ENCODE measurements at places on chromosomes 12 and 14.
A peak's percentile ranks its signal among the peaks of the same experiment; 100 is the strongest.

DNA sequence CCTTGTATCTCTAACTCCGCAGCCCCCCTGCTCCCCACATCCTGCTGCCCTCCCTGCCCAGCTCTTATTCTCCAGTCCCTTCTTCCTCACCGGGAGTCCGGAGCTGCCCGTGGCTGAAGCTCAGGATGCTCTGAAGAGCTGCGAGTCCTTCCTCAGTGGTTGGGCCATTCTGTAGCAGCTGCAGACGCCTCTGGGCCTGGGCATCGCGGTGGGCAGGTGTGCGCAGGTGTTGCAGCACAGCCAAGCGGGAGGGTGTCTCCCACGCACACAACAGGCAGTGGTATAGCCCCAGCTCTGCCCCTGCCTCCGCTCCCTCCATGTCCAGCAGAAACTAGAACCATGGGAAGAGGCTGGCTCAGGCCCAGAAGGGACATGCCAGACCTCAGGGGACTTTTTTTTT, 20.2 kb downstream of the ZFHX2 start:
- no peak for DNase-seq

GRCh38 chr14:73458183-73458976, at the start of gene NUMB:
Gene NUMB (minus strand): TSS chr14:73458546. CDS start chr14:73355751, 102,795 bp downstream.
- peak; percentile 100 for DNase-seq

DNA sequence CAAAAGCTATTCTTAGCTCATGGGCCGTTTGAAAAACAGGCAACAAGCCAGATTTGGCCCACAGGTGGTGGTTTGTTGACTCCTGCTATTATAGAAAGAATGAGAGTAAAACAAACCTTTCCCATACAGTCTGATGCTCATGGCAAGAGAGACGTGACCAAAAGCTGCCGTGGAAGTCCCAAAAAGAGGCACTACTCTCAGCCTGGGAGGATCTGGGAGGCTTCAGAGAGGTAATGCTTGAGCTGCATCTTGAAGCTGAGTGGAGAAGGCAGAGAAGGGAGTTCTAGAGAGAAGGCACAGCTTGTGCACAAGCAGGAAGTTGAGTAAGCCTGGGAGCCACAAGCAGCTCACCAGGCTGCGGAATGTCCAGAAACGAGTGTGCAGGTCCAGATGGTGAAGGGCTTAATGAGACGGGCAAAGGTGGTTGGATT, 9.6 kb downstream of the PLXNC1 start:
- DNase-seq: no peak

- no peak for DNase-seq
Measured at GRCh38 chr12:94585626-94586025, 64.7 kb downstream of the TMCC3 start.

- no peak for DNase-seq
Measured at GRCh38 chr14:68733086-68733914, 59.6 kb downstream of the ZFP36L1 start.

DNA sequence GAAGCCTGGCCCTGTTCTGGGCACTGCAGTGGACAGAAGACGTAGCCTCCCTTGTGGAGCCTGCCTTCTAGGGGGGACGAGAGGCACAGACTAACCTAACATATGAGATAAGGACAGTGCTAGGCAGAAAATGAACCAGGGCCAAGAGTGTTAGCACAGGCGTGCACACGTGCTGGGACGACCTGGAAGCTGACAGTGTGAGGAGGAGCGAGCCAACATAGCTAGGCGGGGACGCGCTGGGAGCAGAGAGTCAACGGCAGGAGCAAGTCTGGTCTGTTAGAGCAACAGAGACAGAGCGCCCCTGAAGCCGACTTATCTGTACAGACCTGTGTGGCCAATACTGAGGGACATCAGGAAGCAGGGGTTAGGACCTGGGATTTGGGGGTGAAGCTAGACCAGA, 8.0 kb downstream of the PXMP2 start:
- no peak for DNase-seq

DNA sequence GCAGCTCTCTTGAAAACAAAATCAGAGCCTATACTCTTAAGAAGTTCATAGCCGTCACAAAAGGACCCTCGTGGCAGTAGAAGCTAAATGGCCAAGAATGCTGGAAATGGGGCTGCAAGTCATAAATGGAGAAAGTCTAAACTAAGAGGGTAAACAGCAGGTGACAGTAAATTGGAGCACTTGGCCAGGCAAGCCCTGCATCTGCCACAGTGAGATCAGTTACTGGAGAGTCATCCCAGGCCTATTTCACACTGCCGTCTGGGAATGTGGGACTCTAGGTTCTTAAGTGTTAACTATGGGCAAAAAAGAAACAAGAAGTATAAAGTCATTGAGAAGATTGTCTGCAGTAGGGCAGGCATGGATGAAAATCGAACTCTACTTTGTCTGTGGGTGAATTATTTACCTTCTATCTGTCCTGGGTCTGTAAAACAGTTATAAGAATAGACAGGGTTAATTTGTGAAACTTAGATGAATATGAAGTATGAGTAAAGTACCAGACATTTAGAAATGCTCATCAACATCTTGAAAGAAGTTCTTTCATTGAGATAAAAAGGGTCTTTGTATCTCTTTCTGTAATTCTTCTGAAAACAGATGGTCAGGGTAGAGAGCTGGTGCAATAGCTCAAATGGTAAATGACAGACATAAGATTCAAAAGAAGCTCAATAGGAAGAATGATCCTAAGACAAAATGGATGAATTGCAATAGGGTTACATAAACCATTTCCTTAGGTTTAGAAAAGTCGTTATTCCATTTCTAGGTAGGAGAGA, 792.5 kb downstream of the DIO2 start:
- DNase-seq: no peak

DNA sequence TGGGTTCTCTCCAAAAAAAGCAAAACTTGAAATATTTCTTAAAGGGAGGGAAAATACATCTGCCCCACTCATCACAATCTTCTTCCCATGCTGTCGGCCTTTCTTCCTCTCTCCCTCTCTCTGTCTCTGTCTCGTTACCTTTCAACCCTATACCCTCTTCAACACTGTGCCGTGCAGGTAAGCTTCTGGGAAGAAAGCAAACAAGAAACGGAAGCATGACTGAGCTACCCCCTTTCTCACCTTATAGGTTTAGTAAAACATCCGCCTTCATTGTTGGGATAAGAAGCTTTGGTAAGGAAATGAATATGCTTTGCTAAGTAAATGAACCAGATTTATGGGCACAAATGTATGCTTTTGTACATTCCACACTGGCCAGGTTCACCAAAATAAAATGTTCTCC, 63.0 kb downstream of the TMEM30B start:
- no peak for DNase-seq

- no peak for DNase-seq
Measured at GRCh38 chr14:89443042-89443629, 26.1 kb upstream of the FOXN3 start.

DNA sequence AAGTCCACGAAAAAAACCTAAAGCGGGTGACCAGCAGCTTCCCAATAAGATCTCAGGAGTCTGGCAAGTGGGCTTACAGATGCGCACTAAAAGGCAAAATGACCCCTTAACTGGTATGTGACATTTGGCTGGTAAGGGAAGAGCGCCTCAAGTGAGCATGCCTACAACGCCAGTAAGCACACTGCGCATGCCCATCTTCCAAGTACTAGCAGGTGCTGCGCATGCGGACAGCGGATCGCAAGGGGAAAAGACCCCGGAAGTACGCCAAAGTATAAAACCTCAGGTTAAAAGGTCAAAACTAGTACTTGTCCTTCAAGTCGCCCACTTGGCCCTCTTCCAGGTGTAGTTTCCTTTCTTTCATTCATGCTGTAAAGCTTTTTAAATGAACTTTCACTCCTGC, 518.5 kb upstream of the MDGA2 start:
- no peak for DNase-seq

DNA sequence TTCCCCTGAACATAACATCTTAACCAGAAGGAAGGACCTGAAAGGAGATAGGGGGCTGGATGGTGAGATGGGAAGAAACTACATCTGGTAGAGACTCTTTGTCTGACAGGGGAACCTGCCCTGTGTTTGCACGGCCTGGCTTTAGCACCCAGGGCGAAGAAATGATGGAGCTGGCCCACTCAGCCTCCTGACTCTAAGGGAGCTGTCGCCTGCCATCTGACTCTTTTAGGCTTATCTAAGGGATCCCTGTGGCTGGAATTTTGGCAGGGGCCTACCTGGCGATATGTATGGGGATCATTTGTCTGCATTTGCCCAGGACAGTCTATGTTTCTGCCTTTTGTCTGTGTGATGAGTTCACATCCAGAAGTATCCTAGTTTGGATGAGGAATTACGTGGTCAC, 15.6 kb upstream of the CACNA2D4 start:
- DNase-seq: no peak

- no peak for DNase-seq
Measured at GRCh38 chr12:115957686-115958290, 319.7 kb downstream of the MED13L start.

GRCh38 chr12:116498471-116498870, 60.7 kb upstream of the MAP1LC3B2 start:
- DNase-seq: peak; percentile 24

- no peak for DNase-seq
Measured at GRCh38 chr12:3944620-3945019, 71.4 kb upstream of the PARP11 start.

DNA sequence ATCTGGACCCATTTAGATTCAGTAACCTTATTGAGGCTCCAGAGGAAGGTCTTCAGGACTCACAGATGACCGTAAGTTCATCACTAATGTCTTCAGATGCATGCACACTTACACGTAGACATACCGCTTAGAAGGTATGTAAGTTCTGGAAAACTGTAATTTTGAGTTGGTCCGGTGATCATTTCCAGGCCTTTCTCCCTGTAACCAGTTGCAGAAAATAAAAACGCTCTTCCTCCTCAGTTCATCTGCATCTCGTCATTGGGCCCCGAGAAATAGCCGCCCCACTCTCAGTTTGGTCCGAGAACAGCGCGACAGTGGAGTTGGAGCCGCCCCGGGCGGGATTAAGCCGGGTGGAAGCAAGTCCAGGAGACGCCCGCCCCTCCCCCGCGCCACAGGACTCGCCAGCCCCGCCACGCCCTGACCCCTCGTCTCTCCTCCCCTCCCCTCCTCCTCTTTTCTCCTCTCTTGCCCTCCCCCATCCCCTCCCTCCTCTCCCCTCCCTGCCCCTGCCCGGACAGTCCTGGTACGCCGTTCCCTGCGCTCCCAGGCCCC, 83.7 kb downstream of the TNFAIP2 start:
- DNase-seq: no peak

DNA sequence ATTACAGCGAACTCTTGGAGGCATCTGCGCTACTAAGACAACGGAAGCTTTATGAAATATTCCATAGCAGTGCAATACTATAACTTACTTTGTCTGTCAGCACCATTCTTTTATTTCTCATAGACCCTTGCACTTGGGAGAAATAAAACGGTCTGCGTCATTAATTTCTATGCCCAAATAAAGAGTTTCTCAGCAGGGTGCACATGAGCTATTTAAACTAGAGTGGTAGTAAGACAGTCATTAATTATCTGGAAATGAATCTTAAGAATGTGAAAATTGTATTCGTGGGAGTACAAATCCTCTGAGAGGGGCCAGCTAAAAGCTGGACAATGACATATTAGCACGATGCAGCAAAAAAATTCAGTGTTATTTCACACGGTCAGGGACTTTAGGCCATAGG, 903.4 kb upstream of the FOXG1 start:
- no peak for DNase-seq

DNA sequence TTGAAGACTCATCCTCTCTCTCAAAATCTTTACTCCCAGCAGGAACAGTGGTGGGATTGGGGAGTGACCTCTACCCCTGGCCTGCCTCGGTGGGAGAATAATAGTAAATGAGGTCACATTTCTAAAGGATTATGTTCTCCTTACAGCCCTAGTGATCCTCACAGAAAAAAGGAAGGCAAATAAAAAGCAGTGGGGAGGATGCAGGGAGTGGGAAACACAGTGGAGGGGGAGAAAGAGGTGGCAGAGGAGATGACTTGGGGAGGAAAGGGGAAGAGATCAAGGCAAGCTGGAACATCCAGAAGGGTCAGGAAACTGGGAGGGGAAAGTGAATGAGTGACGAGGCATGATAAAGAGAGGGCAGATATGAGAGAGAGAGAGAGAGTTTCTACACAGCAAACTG, 8.3 kb upstream of the SYNDIG1L start:
- no peak for DNase-seq

GRCh38 chr12:110647631-110648040, 33.7 kb downstream of the TCTN1 start:
- no peak for DNase-seq

DNA sequence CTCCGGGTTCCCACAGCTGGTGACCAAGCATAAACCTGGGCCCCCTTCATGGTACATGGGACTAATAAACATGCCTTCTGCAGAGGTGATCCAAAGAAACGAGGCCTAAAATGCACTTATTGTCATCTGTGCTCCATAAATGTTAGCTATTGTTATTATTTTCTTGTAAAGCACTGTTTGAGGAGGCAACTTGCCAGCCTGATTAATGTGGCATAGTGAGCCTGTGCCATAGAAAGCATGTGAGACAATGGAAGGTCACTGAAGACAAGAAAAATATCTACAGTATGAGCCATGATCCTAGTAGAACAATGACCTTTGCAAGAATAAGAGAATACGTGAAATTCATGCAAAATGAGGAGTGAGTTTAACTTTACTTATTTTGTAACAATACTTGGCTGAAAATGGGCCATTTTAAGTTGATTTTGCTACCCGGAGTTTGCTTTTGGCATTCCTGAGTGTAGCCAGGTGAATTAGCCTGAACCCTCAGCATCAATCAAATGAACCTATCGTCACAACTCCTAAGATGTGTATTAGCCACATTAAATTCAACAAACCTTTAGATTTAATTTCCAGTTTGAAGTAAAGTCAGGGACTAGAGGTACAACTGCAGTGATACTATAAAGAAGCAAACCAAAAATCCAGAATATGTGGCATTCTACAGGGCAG, 52.2 kb downstream of the CPM start:
- DNase-seq: no peak

GRCh38 chr12:4246116-4246515, 27.4 kb upstream of the CCND2 start:
- no peak for DNase-seq

- no peak for DNase-seq
Measured at GRCh38 chr14:50667684-50667995, 466 bp downstream of the SAV1 start.

DNA sequence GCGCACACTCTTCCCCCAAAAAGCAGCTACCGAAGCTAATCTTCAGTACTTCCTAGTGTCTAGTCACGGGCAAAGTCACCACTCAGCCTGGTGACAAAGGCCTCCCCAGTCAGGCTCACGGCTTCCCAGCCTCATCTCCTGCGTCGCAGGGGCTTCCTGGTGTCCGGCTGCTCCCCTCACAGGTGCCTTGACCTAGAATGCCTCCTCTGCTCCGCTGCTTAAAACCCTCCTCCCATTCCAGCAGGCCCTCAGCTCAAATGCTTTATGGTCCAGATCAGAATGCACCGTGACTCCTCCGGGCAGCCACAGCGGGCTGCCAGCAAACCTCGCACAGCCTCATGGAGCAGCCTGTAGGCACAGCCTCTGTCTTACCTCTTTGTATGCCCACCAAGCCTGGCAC, 53.1 kb downstream of the PRIMA1 start:
- no peak for DNase-seq
